Cardiac muscle cell (in vitro differentiated cells and primary cell): ENCODE measurements at places on chromosomes 6 and 20.

DNA sequence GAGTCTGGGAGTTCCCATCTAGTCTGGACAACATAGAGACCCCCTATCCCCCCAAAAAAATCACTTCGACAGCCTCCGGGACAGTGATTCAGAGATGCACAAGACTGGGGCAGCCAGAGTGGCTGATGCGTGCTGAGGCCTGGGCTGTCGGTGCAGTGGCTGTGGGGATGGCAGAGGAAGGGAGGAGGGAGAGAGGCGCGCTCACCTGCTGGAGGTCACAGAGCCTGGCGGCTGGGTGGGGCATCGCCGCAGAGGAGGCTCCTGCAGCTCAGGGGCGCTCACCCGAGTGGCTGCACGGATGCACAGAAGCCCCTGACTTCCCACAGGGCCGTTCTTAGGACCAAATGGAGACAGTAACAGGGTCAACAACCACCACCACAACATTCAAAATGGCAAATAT, 182.8 kb downstream of the SMOC2 start:
- no peak for DNase-seq

DNA sequence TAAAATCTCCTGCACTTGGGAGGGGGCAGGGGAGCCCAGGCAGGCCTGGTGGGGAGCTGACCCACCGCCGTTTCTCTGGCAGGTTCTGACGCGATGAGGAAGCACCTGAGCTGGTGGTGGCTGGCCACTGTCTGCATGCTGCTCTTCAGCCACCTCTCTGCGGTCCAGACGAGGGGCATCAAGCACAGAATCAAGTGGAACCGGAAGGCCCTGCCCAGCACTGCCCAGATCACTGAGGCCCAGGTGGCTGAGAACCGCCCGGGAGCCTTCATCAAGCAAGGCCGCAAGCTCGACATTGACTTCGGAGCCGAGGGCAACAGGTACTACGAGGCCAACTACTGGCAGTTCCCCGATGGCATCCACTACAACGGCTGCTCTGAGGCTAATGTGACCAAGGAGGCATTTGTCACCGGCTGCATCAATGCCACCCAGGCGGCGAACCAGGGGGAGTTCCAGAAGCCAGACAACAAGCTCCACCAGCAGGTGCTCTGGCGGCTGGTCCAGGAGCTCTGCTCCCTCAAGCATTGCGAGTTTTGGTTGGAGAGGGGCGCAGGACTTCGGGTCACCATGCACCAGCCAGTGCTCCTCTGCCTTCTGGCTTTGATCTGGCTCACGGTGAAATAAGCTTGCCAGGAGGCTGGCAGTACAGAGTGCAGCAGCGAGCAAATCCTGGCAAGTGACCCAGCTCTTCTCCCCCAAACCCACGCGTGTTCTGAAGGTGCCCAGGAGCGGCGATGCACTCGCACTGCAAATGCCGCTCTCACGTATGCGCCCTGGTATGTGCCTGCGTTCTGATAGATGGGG, 3.0 kb downstream of the PRND start:
- DNase-seq = no peak

- peak; percentile 5 for DNase-seq
Measured at GRCh38 chr20:18739751-18740166, 73.8 kb upstream of the SCP2D1 start.

DNA sequence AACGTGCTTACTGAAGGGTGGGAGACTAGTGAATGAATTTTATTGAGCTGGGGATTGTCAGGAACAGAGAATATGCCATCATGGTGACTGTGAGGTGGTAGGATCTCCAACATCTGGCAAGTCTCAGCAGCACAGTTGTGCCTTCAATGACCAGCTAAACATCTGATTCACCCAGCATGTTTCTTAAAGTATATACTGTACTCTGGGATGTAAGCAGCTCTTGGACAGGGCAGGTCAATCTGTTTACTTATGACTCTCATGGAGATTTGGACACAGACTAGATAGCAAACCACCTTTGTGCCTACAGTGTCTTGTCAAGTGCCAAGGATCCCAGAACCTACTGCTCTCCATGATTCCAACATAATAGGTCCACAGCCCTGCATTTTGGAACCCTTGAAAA, 801.0 kb upstream of the CITED2 start:
- DNase-seq = no peak

- no peak for DNase-seq
Measured at GRCh38 chr6:42038811-42039408, 11.4 kb upstream of the TAF8 start.

- no peak for DNase-seq
Measured at GRCh38 chr20:58605292-58606065, 45.6 kb upstream of the STX16 start.

GRCh38 chr6:71127374-71127773, 161.2 kb upstream of the OGFRL1 start:
- peak; percentile 32 for DNase-seq

DNA sequence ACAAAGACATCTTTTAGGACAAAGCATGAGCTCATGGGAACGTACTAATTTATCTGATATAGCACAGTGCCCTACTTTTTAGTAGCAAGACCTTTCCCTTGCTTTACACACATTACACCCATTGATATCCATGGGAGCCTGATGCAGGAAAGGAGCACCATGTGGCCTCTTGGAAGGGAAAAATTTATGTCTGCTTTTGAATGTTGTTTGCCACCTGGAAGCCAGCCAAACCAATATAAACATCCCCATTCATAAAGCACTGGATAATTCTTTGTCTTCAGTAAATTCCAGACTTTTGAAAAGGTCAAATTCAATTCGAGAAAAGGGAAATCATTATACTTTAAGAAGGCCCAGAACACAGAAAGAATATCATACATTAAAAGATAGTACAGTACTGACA, 152.3 kb upstream of the BEND6 start:
- no peak for DNase-seq

- no peak for DNase-seq
Measured at GRCh38 chr6:158122048-158122447, 46.0 kb downstream of the SERAC1 start.

GRCh38 chr6:16851758-16852157, 90.5 kb upstream of the ATXN1 start:
- no peak for DNase-seq

- no peak for DNase-seq
Measured at GRCh38 chr20:47981222-47981621, 195.9 kb upstream of the SULF2 start.

GRCh38 chr6:126302191-126302590, 37.7 kb upstream of the CENPW start:
- DNase-seq = no peak

DNA sequence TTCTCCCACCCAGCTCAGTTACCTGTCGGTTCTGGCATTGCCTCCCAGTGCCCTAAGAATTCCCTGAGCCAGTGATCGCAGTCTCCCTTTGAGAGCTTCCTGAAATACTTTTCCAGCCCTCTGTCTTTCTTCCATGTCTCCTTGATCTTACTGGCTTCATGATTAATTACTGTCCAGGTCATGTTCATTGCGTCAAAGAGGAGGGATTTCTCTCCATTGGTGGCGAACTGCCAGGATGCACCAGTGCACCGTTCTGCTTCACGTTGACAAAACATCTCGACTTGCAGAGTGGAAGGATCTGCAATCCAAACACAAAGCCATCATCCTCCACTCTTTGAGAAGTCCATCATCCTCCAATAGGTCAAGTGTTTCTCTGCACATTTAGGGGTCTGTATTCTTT, 8.6 kb downstream of the RAET1E start:
- DNase-seq = no peak

DNA sequence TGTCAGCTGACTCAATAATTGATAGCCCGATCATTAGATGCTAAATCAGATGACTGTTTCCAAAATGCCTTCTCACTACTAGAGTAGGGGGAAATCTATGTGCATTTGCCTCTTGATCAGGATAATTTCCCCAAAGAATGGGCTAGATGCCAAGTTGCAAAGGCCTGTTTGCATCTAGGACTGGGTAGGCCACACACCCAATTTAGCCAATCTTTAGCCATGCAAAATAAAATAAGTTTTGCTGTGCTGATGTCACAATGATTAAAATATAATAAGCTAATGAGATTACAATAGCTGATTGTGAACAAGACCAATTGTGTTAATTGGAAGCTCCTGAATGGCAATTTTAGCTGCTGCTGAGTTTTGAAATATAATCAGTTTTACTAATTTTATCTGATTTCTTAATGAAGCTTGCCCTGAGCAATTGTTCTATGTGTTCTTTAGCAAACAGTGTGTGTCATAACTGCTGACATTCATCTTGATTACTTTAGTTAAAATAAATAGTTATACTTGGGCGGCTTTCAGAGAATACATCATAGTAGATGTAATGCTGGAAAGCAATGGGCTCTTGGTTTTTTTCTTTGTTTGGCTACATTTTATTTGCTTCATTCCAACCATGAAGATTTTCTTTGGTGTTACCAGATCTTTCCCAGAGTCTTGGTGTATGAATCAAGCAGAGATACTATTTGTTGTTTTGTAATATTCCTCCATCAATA, 973.2 kb upstream of the SLC35B3 start:
- no peak for DNase-seq

DNA sequence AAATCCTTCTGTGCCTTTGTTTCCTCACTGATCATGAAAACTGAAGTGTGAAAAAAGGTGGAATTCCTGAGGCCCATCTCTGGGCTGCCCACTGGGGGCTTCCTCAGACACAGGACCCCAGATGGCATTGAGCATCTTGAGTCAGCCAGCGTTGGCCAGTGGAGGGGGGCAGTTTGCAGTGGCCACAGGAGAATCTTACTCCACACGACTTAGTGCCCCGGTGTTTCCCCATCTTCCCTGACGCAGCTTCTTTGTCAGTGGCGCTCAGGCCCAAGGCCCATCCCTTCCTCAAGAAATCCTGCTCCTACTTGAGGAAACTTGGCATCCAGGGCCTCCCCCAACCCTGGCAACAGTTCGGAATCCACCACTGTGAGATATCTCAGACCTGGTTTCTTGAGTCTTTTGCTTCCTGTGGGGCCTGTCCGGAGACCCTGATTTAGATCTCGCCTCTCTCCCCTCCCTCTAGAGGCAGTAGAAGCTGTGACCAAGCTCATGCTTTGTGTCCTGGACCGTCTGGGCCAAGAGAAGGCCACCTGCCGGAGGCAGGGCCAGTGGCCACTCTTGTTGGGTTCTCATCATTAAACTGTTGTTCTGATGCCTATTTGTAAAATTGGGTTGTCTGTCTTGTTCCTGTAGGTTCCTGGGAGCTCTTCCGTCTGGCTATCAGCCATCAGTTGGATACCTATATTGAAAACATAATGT, 20.2 kb upstream of the DLGAP4 start:
- no peak for DNase-seq

- no peak for DNase-seq
Measured at GRCh38 chr20:33472868-33473435, 16.9 kb upstream of the CBFA2T2 start.

DNA sequence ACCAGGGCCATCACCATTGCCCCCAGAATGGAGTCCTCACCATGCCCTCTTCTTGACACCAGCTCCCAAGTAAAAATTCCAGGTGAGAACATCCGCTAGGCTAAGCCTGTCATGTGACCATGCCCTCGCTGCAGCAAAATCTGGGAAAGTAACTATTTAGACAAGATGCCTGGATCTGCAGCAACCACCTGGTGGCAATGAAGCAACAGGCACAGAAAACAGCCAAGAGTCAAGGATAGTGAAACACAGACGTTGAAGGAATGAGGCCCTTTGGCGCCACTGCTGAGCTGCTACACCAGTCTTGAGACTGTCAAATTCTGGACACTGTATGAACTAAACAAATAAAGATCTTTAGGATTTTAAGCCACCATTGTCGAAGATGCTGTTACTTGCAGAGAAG, 30.1 kb upstream of the TGM6 start:
- DNase-seq = no peak
